Pericardium fibroblast (primary cell): ENCODE measurements at places on chromosomes 4 and X. TPM values are rescaled to one million over a fixed set of nuclear protein-coding genes. Genes with fewer than 3 reads are reported as not detected.

The DDX60 gene
- total RNA-seq, result 6.6 and 7.2 TPM in 2 replicates

The PAGE2B gene
- total RNA-seq, result not detected in 2 replicates

The PNMA3 gene
- total RNA-seq, result not detected in 2 replicates

The TMEM35A gene
- total RNA-seq, result 0.47 and 4.4 TPM in 2 replicates

The REST gene
- total RNA-seq, result 20.1 and 21.5 TPM in 2 replicates

The TMEM31 gene
- total RNA-seq, result not detected in 2 replicates

The ASB12 gene
- not detected in 2 replicates for total RNA-seq

The SPACA5 gene
- not detected in 2 replicates for total RNA-seq

The IL2RG gene
- not detected in 2 replicates for total RNA-seq

The SHISA3 gene
- total RNA-seq, result 2.3 and 3.7 TPM in 2 replicates

The SPARCL1 gene
- total RNA-seq, result 7.5 and 370 TPM in 2 replicates

The LIMCH1 gene
- total RNA-seq, result 4.8 and 6.2 TPM in 2 replicates

The TKTL2 gene
- not detected in 2 replicates for total RNA-seq

The CLNK gene
- total RNA-seq, result not detected in 2 replicates

The HPGD gene
- 0.43 TPM in 1 of 2 replicates, not detected in the other for total RNA-seq

The PRIMPOL gene
- total RNA-seq, result 9.2 and 9.4 TPM in 2 replicates
